Spleen (tissue), 13 donors: ENCODE measurements at places on chromosomes 7 and 10. TPM values are rescaled to one million over a fixed set of nuclear protein-coding genes. Genes with fewer than 3 reads are reported as not detected.

DNA sequence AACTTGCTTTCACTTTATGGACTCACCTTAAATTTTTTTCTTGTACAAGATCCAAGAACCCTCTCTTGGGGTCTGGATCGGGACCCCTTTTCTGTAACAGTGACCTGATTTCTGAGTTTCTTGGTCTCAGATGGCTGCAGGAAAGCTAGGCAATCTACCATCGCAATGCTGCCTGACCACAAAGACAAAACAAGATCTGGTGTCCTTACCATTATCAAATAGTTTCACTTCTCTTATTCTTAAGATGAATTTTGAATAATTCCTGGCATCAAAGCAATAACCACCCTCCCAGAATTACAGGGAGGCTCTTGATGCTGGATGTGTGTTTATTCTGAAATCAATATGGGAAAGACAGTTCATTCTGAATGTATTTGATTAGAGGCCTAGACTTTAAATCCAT, 77.4 kb upstream of the FRMD4A start:
- no peaks in the 10 kb centered on the region for H3K36me3 ChIP-seq
- H3K27ac ChIP-seq: no peak overlapping the region
- H3K27me3 ChIP-seq: peaks cover 31% of the 10 kb centered on the region
- DNase-seq: no peak
- H3K4me1 ChIP-seq: no peaks in the 10 kb centered on the region

The SAP25 gene
- 12.1 TPM for total RNA-seq

The PDZD7 gene
- 2.3 TPM for total RNA-seq

The CDC14C gene
- total RNA-seq: not detected

DNA sequence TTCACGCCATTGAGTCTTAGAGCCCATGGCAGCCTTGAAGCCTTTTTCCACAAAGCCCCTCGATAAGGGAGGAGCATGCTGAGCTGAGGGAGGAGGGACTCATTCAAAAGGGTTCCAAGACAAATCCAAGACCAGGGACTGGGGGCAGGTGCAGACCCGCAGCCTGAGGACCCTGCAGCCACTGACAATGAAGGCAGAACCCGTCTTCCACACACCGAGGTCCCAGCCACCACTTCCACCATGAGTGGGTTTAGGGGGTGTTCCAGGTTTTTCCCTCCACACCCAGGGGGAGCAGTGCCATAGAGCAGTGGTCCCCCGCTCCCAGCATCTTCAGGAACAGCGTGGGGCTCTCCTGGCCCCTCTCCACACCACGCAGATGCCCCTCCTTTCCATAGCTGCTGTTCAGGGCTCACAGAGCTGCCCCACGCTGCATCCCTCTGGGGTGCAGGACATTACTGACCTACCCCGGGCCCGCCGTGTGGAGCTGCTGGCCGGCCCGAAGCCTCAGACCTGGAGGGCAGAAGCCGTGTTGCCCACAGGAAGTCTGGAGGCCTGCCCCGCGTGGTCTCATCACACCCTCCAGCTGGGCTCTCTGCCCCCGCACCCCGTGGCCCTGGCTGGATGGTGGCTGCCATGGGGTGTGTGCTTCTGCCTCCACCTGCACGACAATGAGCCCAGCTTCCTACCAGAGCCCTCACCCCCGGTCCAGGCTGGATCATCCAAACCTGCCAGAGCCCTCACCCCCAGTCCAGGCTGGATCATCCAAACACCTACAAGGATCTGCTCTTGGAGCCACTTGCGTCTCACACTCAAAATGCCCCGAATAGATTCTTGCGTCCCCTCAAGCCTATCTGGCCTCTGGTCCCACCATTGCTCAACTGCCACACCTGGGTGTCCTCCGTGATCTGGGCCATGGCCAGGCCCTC, 220.0 kb upstream of the TCERG1L start:
- no peak for DNase-seq
- no peak overlapping the region for H3K4me3 ChIP-seq
- H3K36me3 ChIP-seq: no peaks in the 10 kb centered on the region
- no peaks in the 10 kb centered on the region for H3K27me3 ChIP-seq
- no peak overlapping the region for H3K27ac ChIP-seq

DNA sequence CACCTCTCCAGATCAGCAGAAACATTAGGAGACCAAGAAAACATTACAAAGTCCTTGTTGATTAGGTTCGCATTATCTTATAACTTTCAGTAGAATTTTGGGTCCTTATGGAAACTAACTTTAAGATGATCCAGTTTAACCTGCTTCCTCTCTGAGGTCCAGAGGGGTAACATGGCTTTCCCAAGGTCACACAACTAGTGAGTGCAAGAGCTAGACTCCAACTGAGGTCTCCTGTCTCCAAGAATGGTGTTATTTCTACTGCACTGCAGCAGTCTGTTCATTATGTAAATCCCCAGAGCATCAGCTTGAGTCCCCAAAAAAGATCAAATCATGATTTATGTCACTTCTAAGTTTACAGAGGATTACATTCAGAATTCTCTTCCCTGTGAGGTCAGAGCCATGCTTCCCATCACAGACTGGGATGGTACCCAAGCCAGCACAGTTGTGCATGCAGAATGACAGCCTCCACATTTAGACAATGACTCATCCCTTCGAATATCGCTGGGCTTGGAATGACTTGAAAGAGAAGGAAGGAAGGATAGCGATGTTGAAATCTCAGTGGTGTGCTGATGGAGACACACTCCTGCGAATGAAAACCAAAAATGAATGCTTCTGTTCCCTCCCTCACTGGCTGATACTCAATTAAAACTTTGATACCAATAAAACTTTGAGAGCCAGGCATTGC, 163.1 kb upstream of the PLXNA4 start:
- H3K27me3 ChIP-seq: no peaks in the 10 kb centered on the region
- no peak overlapping the region for H3K27ac ChIP-seq
- DNase-seq: no peak
- no peak overlapping the region for H3K4me3 ChIP-seq
- no peaks in the 10 kb centered on the region for H3K4me1 ChIP-seq

The HACD1 gene
- 4.3 TPM for total RNA-seq

The PRSS37 gene
- not detected for total RNA-seq

The ASIC3 gene
- total RNA-seq: 2.9 TPM

GRCh38 chr10:21159669-21160068, 262.6 kb upstream of the NEBL start:
- no peak overlapping the region for H3K27ac ChIP-seq
- H3K36me3 ChIP-seq: no peaks in the 10 kb centered on the region
- no peaks in the 10 kb centered on the region for H3K4me1 ChIP-seq
- H3K4me3 ChIP-seq: no peak overlapping the region
- no peak for DNase-seq

The PTPN20 gene
- 13.9 TPM for total RNA-seq

GRCh38 chr10:43371418-43371817, at the start of gene FXYD4:
Gene FXYD4 (plus strand): TSS chr10:43371636. CDS start chr10:43373747, 2,111 bp downstream.
- H3K27ac ChIP-seq: no peak within 1 kb of the TSS
- DNase-seq: peak; percentile 59
- no peaks in the 10 kb centered on the region for H3K27me3 ChIP-seq
- H3K36me3 ChIP-seq: no peaks in the 10 kb centered on the region
- H3K4me3 ChIP-seq: no peak within 1 kb of the TSS
- no peaks in the 10 kb centered on the region for H3K4me1 ChIP-seq

The CHAT gene
- total RNA-seq: not detected

DNA sequence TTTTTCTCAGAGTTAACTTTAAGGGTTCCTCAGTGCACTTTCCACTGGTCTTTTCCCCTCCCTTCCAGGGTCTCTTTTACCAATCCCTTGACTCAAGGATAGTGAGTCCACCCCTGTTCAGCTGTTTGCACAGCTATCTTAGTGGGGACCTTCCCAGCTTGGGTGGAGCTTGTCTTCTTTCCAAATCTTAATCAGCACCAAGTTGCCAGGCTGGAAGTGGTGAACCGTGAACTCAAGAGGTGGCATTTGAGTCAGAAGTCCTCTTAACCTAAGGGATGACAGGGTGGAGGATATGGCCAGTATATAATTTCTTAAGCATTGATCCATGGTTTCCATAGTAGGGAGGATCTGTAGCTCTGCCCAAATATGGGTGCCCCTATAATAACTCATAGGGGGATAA, 25.0 kb downstream of the MAPK8 start:
- H3K4me1 ChIP-seq: no peaks in the 10 kb centered on the region
- no peaks in the 10 kb centered on the region for H3K27me3 ChIP-seq
- no peak overlapping the region for H3K4me3 ChIP-seq
- no peak overlapping the region for H3K27ac ChIP-seq
- H3K36me3 ChIP-seq: no peaks in the 10 kb centered on the region

GRCh38 chr10:133379152-133379800, at the start of gene PAOX:
Gene PAOX (plus strand): TSS chr10:133379262. CDS start chr10:133379317, 55 bp downstream.
- peaks cover 12% of the 10 kb centered on the region for H3K36me3 ChIP-seq
- H3K27me3 ChIP-seq: peaks cover 13% of the 10 kb centered on the region
- H3K4me1 ChIP-seq: peaks cover 47% of the 10 kb centered on the region
- peak; percentile 94 for DNase-seq
- peak within 1 kb of the TSS; percentile 87 for H3K27ac ChIP-seq

- H3K36me3 ChIP-seq: no peaks in the 10 kb centered on the region
- no peak for DNase-seq
- H3K4me1 ChIP-seq: no peaks in the 10 kb centered on the region
- no peaks in the 10 kb centered on the region for H3K27me3 ChIP-seq
- no peak overlapping the region for H3K4me3 ChIP-seq
Measured at GRCh38 chr10:81027706-81028105, 490.0 kb downstream of the SH2D4B start.

DNA sequence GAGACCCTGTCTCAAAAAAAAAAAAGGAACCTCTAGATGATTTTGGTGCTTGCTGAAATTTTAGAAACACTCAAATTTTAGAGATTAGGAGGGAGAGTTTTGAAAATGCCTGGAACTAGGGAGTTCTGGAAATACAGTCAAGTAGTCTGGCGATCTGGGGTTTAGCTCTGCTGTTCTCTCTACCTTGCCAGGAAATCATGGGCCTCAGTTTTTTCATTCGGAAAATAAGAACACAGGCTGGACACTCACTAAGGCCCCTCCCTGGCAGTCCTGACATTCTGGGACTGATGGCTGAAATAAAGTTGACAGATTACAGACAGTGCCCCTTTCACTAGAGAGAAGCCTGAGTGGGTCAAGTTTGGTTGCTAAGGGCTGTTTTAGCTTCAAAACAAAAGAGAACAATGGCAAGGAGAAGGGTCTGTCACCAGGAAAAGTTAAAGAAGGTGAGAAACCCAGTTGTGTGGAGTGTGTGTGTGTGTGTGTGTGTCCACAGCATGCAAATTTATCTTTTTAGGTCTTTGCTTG, 25.0 kb upstream of the CALN1 start:
- H3K27me3 ChIP-seq: no peaks in the 10 kb centered on the region
- no peaks in the 10 kb centered on the region for H3K36me3 ChIP-seq
- H3K27ac ChIP-seq: no peak overlapping the region
- no peak overlapping the region for H3K4me3 ChIP-seq
- no peak for DNase-seq

DNA sequence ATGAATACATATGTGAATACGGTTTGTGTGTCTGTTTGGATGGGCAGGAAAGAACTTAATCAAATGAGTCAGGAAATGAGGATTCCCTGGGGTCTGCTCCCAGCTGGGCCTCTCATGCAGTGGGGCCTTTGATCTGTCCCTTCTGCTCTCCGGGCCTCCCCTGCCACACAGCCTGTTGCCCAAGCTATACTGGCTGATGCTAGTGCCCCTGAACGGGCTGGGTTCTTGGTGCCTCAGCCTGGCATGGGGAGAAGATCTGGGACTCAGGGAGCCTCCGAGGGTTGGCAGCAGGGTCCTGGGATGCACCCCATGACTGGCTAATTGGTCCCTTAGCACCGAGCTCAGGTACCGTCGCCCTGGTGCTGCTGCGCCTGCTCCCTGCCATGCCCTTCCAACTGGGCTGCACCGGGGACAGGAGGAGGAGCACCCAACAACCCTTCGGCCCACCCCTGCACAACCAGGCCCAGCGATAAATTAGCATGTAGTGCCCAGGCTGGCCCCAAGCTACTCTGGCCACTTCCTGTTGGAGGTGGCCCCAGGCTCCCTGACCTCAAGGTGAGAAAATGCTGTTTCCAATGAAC, 59.9 kb upstream of the DUSP5 start:
- DNase-seq: peak; percentile 67
- H3K4me3 ChIP-seq: no peak overlapping the region
- H3K36me3 ChIP-seq: no peaks in the 10 kb centered on the region
- H3K27me3 ChIP-seq: no peaks in the 10 kb centered on the region
- H3K4me1 ChIP-seq: no peaks in the 10 kb centered on the region
- H3K27ac ChIP-seq: no peak overlapping the region

DNA sequence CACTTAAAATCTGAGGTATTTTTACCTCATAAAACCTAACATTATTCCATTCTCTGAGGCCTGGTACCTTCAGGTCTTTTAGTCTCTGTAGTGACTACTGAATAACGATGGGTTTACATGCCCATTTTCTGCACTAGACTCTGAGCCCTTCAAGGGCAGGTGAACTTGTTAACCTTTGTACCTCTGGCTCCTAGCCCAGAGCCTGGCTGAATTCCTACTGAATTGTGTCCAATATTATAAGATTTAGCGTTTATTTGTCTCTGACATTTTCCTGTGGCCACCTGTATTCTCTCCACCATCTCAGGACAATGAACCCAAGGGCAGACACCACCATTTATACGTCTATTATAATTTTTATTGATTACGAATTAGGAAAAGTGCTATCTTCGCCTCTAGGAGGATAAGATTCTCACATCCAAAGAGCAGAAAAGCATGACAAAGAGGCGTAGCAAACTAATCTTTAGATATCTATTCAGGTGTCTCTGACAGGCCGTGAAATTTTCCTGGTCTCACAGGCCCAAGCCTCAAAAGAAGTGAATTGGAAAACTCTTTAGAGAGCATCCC, 27.9 kb upstream of the HNRNPH3 start:
- H3K36me3 ChIP-seq: no peaks in the 10 kb centered on the region
- no peaks in the 10 kb centered on the region for H3K27me3 ChIP-seq

The POLR2J2 gene
- 11.6 TPM for total RNA-seq

DNA sequence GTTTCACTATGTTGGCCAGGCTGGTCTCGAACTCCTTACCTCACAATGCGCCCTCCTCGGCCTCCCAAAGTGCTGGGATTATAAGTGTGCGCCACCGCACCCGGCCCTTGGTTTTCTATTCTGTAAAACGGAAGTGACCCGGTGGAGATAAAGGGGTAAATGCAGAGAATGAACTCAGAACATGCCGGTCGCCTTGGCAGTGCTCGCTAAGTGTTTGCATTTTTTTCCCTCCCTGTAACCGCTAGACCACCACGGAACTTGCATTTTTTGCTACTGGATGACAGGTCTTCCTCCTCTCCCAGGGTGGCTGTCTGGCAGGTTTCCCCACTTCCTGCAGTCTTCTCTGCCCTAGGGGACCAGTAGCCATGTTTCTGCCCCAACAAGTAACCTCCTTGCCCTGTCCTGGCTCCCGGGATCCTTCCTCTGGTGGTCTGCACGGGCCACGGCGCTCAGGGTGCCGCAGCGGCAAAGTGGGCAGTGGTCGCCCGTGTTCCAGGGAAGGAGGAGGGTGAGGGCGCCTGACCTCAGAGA, 18.8 kb upstream of the GNA12 start:
- H3K4me1 ChIP-seq: peaks cover 33% of the 10 kb centered on the region
- H3K4me3 ChIP-seq: no peak overlapping the region
- DNase-seq: no peak
- no peaks in the 10 kb centered on the region for H3K27me3 ChIP-seq
- H3K36me3 ChIP-seq: no peaks in the 10 kb centered on the region
- H3K27ac ChIP-seq: peak overlapping the region; percentile 67

- DNase-seq: no peak
- H3K4me3 ChIP-seq: no peak overlapping the region
- H3K27me3 ChIP-seq: no peaks in the 10 kb centered on the region
- H3K36me3 ChIP-seq: no peaks in the 10 kb centered on the region
- H3K27ac ChIP-seq: no peak overlapping the region
- H3K4me1 ChIP-seq: no peaks in the 10 kb centered on the region
Measured at GRCh38 chr10:30630571-30630970, 1.0 kb upstream of the LYZL2 start.

The CHRM2 gene
- not detected for total RNA-seq
